ENCODE measurements at places on chromosomes 16 and 17.
A peak's percentile ranks its signal among the peaks of the same experiment; 100 is the strongest.

DNA sequence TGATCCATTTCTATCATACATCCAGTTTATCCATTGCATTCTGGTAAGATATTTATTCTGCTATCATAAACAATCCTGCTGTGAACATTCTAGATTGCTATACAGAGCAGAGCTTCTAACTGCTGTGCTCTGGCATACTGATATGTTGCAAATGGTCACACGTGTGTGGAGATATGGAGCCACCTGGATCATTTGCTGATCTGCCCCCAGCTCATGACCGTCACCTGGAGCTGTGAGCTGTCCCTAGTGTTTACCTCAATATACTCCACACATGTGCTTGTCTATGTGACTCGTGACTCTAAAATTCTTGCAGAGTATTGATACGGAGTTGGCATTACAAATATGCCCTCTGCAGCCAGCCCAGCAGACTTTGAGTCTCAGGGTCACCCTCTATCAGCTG lies 164.5 kb upstream of the ZFHX3 start:
- DNase-seq = no peak

DNA sequence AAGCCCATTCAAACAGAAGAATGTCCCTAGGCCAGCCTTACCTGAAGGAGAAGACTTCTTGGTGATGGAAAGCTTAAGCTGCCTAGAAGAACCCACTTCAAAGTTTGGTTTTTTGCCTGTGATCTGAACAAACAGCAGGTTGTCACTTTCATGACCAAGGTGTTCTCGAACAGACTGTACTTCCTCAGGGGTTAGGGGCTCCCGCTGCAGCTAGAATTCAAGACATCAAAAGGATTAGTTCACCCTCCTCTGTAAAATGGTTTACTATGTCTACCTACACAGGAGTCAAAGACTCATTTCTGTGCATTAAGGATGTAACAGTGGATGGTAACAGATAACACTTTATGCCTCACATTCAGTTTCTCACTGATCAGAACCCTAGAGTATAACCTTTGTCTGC lies 13.2 kb downstream of the CIAPIN1 start:
- DNase-seq = no peak

- no peak for DNase-seq
Measured at GRCh38 chr16:56871172-56871593, 6.2 kb downstream of the SLC12A3 start.

GRCh38 chr17:56824503-56824902 lies 9.2 kb downstream of the C17orf67 start:
- DNase-seq = no peak

DNA sequence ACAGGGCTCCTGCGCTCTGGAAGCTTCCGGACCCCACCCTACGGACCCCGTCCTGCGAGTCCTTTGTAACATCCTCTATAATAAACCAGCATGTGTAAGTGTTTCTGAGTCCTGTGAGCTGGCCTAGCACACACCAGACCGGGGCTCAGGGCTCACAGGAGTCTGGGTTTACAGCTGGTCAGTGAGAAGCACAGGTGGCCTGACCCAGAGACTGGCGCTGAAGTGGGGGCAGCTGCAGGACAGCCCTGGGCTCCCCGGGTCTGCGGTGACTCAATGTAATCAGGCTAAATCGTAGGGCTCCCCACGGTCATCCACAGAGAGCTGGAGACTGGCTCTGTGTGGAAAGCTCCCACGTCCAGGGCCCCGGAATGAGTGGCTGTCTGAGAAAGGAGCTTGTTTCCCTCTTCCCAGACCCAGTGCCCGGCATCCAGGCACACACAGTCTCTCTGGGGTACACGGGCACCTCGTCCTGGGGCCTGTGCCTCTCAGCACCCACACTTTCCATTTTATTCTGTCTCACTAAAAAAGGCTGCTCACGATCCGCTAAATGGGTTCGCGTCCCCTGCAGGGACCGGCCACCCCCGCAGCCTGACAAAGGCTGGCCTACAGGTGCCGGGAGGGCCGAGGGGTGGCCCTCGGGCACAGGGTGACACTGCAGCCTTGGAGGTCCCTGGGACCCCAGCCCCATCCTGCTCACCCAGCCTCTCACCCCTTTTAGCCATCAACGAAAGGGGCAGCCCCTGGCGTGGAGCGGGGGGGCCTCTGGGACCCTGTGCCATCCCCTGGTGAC lies 18.9 kb upstream of the CBFA2T3 start:
- DNase-seq = no peak

DNA sequence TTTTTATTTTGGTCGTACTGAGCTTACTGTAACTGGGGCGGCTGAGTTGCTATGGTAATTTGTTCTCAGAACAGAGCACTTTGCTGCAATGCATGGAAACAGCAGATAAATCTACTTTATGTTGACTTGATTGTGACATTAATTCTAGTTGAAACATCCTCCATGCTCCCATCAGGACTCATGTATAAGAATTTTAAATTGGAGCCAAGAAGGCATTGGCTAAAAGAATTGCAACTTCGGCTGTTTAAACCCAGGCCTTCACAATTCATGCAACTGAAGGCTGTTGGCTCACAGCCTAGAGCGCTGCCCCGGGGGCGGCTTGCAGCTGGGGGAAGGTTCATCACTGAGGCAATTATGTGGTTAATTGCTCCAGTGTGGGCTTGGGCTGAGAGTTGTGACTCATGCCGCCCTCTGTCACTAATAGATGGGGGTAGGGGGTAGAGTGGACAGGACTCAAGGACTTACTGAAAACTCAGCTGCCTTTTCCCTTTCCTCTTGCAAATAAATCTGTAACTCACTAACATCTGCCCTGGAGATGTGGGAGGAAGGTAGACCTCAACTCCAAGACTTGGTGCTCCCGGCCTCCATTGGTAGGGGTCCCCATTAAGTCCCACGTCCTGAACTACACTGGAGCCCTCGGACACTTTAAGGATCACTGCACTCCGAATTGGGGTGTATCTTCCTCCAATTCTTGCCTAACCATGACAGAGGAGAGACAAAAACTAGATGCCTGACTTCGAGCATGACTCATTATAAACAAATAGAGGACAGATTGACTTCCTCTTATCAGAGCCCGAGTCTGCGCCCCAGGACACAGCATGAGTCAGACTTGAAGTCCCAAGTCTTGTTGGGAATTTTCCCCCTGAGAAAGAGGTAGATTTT lies 37.5 kb downstream of the ERCC4 start:
- DNase-seq = peak; percentile 89

DNA sequence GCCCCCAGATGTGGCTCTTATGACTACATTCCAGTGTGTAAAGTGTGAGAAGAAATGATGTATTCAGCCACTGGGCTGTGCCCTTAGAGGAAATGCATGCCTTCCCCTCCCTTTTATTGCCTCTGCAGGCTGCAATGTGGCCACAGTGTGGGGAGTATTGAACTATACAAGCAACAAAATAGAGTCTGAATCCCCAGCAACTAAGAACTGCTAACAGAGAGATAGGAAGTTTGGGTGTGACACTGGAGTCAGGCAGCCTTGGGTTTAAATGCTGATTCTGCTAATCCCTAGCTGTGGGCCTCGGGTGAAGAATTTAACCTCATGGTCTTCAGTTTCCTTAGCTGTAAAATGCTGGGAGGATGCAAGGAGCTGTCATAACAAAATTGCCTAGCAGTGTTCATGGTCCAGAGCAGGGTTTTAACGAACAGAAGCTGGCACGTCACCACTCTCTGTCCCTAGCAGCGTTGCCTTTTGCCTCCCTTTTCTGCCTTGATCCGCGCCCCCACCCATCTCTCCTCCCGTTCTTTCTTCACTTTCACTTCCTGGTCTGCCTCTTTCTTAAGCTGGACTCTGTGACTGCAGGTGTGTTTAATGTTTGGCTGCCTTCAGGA lies 50.3 kb downstream of the KPNA2 start:
- DNase-seq = no peak

DNA sequence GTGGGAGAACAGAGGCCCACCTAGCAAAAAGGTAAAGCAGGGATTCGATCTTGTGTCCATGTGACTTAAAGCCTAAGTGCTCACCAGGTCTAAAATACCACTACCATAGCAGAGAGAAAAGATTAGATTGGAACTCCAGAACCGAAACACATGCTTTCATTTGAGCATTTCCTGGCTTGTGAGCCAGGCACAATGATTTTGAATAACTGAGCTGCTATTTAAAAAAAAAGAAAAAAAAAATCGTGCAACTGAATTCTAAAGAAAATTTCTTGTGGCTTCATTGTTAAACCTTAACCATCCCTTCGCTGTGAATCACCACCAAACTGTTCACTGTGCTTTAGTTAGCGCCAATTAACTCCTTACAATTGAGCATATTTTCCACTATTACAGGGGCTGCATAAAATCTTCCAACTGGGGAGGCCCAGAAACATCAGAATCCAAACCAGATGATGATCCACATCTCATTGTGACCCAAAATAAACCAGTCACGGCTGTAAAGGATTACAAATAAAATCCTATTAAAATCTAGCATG lies 366.4 kb upstream of the ERCC4 start:
- no peak for DNase-seq

DNA sequence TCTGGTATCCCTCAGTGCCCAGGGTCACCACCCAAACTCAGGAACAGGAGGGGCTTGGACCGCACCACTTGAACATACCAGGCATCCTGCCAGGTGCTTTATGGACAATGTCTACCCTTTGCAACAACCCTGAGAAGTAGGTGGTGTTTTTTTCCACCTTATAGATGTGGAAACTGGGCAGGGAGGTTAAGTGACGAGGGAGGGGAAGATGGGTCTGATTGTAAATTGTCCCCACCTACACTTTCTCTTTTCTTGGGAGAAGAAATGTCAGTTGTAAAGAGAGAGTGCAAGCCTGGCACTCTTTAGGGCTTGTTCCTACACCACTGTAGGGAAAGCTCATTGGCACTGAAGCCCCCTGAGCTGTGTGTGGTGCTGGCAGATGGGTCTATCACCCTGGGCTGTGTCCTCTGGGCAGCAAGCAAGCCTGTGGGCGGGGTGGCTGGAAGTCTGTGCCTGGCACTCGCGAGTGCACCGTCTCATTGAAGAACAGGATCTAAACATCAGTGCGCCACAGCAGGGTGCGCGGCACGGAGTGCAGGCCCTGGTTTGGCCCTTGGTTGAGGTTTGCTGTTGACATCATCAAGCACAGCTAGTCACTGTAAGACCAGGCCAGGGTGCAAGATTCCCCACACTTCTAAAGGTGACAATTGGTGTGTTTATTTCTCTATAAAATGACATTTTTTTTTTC lies 15.1 kb downstream of the NOD2 start:
- DNase-seq = no peak

GRCh38 chr17:35898283-35899070 lies 18.3 kb upstream of the CCL5 start:
- no peak for DNase-seq

DNA sequence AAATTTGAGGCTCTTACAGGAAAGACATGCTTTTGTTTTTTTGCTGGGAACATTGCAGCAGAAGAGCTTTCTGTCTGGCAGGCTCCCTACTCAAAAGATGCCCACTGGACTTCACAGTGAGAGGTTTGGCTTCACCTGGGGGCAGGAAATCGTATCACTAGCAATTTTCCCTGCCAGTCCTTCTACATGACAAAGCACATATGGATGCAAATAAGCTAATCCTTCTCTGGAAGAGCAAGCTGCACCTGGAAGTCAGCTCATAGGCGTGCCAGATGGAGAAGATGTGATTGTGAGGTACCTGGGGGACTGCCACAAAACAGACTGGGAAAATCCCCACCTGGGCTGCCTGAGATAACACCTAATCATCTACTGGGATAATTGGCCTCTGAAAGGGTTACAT lies 195.0 kb upstream of the CPHXL start:
- no peak for DNase-seq

DNA sequence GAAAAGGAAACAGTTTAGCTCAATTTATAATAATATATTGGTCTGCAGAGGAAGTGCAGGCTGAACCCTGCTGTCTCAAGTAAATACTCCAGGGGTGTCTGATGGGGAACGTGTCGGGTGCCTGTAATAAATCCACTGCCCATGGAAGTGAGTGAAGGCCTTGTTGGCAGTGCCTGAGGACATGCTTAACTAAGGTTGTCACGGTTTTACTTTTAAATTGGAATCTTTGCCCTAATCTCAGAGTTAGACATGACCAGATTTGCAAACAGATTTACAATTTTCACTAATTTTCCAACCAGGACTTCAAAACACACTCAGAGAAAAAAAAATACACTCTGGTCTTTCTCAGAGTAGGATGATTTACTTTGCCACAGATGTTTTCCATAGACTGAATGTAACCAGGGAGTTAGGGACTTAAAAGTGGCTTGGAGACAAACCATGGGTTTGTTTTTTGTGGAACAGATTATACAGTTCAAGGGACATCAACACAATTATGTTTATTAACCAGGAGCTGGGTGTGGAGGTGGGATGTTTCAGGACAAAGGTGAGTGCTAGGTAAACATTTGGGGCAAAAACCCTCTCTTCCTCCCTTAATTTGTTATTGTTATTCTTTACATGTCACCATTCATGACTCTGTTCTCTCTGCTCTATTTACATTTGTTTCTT lies 144.5 kb downstream of the FTO start:
- no peak for DNase-seq

GRCh38 chr17:30921544-30922196 lies at the start of gene ADAP2:
TSS of gene ADAP2 (plus strand) at chr17:30921945. CDS start at chr17:30922015, 70 bp downstream.
- no peak for DNase-seq

- DNase-seq = no peak
Measured at GRCh38 chr17:40315678-40316570, 6.9 kb downstream of the RARA start.

- DNase-seq = peak; percentile 47
Measured at GRCh38 chr16:88700636-88701482, 5.3 kb downstream of the RNF166 start.

- no peak for DNase-seq
Measured at GRCh38 chr16:84085773-84086172, 31.0 kb downstream of the MBTPS1 start.

DNA sequence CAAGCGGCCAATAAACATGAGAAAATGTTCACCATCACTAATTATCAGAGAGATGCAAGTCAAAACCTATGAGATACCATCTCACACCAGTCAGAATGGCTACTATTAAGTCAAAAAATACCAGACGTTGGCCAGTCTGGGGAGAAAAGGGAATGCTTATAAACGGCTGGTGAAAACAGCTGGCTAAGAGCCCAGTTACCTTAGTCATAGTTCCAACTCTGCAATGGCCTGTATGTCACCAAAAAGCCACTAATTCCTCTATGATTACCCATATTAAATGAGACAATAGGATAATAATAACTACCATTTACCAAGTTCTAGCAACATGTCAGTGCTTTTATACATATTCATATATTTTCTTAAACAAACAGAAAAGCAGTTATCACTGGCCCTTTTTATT lies 42.9 kb upstream of the CDRT4 start:
- DNase-seq = no peak
